ENCODE measurements at places on chromosomes 1 and 21.

GRCh38 chr1:201469645-201470074, 672 bp upstream of the PHLDA3 start:
- DNase-seq = no peak

- DNase-seq = no peak
Measured at GRCh38 chr1:230191079-230191804, 124.2 kb downstream of the GALNT2 start.

- no peak for DNase-seq
Measured at GRCh38 chr1:182626527-182626926, 22.3 kb upstream of the RGS16 start.

GRCh38 chr1:229563701-229564100, 5.2 kb upstream of the ABCB10 start:
- no peak for DNase-seq

- peak; percentile 29 for DNase-seq
Measured at GRCh38 chr1:177780096-177780700, 189.7 kb downstream of the SEC16B start.

- no peak for DNase-seq
Measured at GRCh38 chr1:179958359-179958758, 3.7 kb downstream of the CEP350 start.

- DNase-seq = no peak
Measured at GRCh38 chr1:205492201-205492667, 12.2 kb upstream of the CDK18 start.

DNA sequence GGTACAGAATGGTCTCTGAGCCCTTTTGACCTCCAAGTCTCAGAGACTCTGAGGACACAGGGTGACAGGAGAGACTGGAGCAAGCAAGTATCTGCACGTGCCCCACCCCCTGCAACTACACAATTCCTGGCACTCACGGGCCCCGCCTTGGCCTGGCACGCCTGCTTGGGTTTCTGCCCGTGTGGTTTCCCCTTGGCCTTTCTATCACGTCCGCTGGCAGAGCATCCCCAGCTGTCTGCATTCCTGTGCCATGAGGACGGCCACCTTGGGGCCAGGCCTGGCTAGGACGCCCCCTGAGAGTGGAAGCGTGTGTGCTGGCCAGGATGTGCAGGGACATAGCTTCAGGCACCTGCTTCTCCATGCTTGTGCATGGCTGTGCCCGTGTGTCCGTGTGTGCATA, 14.3 kb upstream of the EDN2 start:
- DNase-seq = no peak

- DNase-seq = peak; percentile 25
Measured at GRCh38 chr1:85413169-85413568, 51.8 kb downstream of the DDAH1 start.

GRCh38 chr1:58041621-58042020, 504.9 kb downstream of the OMA1 start:
- DNase-seq = no peak

- DNase-seq = no peak
Measured at GRCh38 chr1:235851939-235852338, 14.8 kb downstream of the LYST start.

GRCh38 chr21:28885853-28886177, 106.9 kb downstream of the LTN1 start:
- peak; percentile 63 for DNase-seq

DNA sequence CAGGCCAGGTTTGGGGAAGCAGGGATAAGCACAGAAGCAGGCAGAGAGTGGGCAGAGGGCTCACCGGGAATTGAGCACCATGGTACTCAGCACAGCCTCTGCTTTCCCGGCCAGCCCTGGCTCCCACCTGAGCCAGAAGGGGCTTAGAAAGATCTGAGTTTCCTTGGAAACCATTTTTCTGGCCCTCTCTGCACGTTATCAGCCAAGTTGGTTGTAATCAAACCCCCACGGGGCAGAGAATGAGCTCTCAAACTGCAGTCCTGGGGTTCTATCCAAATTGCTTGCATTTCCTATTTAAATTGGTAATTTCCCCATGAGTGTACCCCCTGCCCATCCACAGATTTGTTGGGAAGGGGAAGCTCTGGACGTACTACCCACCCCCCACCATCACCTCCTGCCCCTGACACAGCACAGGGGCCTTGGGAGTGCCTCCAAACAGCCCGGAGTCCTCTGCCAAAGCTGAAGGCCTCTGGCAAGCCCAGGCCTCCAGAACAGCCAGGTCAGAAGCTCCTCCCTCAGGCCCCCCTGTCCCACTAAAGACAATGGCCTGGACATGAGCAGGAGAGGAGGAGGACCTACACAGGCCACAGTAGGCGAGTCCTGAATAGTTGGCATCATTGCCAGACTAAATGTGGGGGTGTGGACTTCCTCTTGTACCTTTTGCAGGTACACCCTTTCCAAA, 42.7 kb upstream of the GJB5 start:
- DNase-seq = no peak

- DNase-seq = no peak
Measured at GRCh38 chr1:234551032-234551378, 59.0 kb downstream of the IRF2BP2 start.

DNA sequence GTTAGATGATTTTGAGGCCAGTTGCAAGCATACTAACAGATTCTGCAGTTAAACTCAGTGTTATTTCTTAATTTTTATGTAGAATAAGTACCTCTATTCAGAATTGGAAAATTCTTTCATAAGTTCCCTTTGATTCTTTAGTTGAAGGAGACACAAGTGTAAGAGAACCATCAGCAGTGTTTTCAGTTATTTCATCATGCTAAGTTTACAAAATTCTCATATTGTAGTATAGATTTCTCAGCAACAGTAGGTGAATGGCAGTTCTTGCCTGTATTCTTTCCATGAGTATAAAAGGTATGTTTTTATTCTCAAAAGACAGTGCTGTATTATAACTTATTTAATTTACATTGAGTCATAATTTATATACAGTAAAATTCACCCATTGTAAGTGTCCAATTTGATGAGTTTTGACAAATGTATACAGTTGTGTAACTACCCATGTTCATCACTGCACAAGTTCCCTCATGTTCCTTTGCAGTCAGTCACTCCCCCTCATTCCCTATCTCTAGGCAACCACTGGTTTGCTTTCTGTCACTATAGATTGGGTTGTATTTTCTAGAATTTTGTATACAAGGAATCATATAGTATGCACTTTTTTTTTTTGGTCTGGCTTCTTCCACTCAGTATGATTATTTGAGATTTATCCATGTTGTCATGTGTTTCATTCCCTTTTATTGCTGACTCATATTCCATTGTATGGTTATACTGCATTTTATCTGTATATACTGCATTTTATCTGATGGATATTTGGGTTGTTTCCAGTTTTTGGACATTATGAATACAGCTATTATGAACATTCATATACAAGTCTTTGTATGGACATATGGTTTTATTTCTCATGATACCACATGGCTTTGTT, 3.9 kb downstream of the RPS6KC1 start:
- no peak for DNase-seq

- peak; percentile 10 for DNase-seq
Measured at GRCh38 chr21:41926117-41926806, 27.6 kb downstream of the C2CD2 start.

DNA sequence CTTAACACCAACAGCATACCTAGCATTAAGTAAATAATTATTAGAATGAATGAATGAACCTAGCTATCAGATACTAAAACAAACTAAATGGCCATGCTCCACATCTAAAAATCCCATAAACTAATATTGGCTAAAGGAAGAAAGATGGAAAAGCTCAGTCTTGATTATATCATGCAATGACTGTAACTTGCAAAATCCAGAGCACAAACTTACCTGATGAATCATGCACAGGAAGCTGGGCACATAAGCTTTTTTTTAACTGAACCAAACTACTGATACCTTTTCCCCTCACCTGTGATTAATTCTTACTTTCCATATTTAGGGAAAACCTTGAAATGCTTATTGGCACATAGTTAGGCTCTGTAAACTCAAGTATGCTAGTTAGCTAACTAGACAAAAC, 70.2 kb downstream of the KIF14 start:
- no peak for DNase-seq

DNA sequence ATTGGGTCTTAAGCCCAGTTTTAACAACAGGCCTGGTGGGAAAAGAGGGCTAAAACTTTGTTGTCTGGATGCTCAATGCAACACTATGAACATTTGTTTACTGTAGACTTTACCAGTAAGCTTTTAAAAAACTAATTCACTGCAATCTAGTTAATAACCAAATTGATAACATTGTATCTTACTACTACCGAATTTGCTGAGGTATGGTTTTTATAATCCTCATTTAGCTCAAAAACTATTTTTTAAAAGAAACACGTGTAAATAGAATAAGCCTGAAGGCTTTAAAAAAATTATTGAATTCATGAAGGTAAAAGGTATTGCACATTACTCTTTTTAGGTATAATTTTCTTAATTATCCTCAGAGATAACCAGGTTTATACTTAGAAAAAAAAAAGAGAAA, 500.6 kb downstream of the RWDD3 start:
- no peak for DNase-seq

- DNase-seq = no peak
Measured at GRCh38 chr21:36859744-36860501, 106.5 kb downstream of the HLCS start.

GRCh38 chr1:975896-976683, 5.8 kb downstream of the PERM1 start:
- no peak for DNase-seq

DNA sequence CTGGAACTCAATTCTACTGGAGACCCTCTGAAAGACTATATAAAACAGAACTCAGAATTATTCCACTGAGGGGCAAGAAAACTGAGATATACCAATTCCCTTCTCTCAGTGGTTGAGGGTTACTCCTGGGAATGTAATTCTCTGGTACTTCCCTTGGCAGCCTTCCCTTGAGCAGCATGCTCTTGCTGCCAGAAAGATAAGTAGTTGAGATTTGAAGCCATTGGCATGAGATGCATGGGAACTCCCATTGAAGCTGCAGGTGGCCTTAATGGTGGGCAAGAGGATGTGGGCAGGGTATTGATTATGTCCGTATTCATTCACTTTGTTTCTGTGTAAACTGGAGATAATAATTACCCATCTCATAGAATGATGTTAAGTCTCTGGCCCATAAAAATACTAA, 28.6 kb upstream of the C1orf185 start:
- DNase-seq = no peak

- DNase-seq = peak; percentile 7
Measured at GRCh38 chr1:95991787-95992520, 729.6 kb upstream of the PTBP2 start.

DNA sequence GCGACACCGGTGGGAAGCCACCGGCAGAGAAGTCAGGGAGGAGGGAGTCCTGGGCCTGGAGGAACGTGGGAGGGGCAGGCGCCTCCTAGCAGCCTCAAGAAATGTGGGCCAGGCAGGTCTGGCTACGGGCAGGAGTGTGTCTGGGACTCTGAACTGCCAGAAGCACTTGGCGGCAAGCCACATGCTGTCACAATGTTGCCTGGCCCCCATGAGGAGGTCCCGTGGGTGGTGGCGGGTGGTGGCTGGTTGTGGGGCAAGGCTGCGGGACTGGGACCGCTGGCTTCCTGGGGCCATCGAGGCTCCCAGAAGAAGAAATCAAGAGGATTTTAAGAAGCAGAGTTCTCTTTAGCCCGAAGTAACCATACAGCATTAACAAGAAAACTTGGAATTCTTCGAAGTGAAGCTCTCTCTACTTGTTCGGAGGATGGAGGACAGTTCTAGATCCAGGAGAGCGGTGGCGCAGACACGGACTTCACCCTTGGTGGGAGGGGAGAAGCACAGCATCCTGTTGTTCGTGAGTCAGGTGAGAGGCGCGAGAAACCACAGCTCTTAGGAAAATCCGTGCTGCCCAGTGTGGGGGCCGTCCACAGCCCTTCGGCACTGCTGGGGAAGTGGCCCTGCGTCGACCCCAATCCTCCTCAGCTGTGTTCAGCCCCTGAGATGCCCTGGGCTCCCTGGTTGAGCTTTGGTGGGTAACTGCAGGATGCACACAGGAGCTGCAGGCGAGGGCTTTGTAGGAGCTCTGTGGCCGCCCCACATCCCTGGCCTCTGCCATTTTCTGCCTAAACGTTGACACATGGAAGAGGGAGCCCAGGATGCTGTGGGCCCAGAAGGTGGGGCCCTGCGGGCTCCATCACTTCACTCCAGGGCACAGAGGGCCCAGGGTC, 12.4 kb downstream of the SKI start:
- DNase-seq = no peak

DNA sequence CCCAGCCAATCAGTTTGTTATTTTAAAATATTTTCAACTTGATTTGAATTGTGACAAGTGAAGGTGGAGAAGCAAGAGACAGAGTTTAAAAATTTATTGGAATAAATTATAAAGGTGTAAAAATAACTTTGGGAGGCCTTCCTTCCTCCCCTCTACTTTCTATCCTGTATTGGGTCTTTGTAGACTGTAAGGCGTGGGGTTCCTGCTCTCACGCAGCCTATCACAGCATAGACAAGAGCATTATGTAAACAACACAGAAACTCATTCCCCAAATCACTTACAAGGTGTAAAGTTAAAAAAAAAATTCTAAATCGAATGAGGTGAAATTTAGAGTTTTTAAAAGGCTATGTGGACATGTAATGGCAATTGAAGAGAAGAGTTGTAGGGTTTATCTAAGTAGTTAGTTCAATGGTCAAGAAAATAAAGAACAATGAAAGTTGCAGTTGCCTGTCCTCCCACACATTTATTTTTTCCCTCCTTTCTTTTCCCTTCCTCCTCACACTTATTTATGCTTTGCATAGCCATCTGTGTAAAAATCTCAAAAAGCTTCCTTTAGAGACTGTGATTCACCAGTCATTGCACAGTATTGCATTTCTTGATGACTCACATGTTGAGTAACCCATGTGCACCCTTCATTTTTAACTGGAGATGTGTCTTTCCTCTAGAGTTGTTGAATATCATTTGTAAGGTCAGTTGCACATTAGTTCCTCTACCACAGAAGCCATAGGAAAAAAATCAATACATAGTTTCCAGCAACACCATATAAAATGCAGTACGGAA, 242.2 kb downstream of the PTPRC start:
- DNase-seq = peak; percentile 95

- DNase-seq = no peak
Measured at GRCh38 chr1:68791800-68792199, 294.9 kb upstream of the DEPDC1 start.

DNA sequence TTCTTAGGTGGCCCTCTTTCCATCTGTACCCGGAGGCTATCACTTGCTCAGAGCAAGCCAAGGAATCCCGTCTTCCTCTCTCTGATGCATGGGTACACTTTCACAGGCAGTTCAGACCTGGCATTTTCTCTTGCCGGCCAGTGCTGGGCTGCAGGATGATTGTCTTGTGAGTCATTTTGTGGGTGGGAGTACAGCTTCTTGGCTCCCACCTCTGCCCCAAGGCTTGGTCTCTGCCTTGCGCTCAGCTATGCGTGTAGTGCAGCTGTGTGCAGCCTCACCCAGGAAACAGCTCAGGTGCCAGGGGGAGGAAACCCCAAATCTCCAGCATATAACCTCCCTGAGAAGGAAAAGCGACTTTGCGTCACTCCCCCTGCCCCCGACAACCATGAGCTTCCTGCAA, 3.9 kb upstream of the AJAP1 start:
- DNase-seq = no peak

GRCh38 chr1:178966312-178966711, 59.4 kb upstream of the FAM20B start:
- no peak for DNase-seq

DNA sequence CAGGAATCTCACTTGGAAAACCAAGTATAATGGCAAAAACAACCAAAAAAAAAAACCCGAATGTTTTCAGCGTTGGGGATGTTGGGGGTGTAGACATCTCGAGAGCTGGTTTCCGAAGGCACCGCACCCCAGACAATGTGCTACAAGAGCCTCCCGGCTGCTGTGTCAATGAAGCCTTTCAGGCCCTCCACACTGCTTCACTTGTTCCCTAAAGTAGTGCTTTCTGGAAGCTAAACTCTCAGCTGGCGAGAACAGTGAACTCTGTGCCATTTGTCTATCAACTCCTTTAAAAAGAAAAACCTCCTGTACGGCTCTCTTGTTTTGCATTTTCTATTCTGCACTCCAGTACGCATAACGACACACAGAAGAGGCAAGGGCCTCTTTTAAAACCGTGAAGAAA, 32.5 kb downstream of the PLEKHO1 start:
- no peak for DNase-seq

Data from fibroblast of skin of left quadriceps (primary cell).